NCI-H2029 treated with DMSO at 0.1 percent for 48 hours (cell line): ENCODE measurements at places on chromosomes 7 and 10.

DNA sequence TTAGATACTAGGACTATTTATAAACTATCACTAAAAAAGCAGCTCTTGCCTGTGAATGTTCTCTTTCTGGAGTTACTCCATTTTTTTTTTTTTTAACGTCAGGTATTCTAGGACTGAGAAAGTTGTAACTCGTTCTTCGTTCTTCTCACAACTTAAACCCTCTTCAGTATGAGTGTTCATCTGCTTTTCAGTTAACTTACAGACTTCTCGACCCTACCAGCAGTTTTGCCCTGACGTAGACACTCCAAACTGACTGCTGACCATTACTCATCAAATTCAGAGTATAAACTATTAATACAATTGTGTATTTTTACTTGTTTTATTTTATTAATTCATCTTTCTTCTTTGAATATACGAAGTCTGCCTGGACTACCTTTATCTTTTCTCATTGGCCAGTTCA is 353.1 kb downstream of the GPR37 start:
- no peak for DNase-seq

- DNase-seq = no peak
Measured at GRCh38 chr10:34821587-34822585, 6.8 kb upstream of the PARD3 start.

DNA sequence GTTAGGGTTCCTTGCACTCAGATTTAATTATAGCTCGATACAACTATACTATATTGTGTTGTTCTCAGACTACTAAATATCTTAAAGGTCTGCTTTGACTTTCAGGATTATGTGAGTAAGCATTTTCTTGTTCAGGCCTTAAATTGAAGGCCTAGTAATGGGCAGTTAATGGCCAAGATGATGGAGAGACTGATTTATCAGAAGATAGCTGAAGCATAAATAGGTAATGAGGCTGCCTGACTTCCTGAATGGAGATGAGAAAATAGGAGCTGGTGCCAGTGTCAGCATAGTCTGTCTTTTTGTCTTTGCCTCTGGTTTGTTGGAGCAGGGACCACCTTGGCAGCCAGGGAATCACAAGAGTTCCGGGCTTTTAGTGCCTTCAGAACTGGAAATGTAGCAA is 32.2 kb downstream of the ADAM22 start:
- DNase-seq = no peak

DNA sequence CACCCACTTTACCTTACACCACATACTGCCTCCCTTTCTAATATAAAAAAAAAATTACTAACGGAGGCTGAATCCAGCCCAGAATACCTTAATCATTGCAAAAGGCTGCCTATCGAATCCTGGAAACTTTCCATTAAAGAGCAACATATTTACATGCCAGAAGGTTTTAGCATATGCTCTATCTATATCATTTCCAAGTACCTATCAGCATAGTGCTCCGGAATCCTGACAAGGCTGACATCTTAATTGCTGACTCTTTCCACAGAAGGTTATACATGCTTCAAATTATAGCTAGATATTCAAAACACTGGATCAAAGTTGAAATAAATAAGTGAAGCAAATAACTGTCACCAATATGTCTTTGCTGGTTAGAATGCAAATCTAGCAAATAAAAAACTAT is 170.9 kb upstream of the CDK1 start:
- no peak for DNase-seq

DNA sequence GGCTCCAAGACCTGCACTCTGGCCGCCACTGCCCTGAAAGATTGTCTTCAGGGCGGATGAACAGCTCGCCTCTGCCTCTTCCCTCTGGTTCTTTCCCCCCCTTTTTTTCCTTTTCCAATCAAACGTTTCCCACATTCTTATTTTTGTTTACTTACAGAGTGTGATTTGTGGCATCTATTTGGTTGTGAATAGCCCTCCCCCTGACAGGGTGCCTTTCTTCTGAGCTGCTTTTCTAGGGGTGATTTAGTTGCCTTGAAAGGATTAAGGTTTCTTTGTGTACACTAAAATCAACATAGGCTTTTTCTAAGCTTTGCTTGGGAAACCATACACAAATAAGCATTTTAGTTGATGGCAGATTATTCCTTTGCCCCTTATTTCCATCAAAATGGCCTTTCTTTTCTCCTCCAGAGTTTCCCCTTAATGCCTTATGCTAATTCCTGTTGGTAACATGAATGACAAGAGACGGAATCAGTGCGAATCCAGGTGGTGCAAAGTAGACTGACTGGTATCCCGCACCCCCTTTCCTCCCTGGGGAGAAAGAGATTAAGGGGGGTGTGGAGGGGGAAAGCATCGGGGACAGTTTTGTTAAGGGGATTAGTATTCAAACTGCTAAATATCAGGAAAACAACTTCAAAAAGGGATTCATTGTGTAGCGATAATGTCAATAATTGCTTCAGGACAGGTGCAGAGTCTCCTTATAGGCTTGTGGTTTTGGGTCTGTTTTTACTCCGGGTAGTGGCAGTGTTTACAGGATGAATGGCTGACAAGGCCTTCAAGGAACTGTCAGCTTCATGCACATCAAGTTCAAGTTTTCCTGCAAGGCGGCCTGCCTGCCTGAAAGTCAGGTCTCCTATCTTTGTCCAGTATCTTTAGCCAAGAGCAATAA is 431.6 kb upstream of the GALNT17 start:
- no peak for DNase-seq

GRCh38 chr10:61834519-61834918 is 67.0 kb upstream of the ARID5B start:
- DNase-seq = no peak

- no peak for DNase-seq
Measured at GRCh38 chr10:61991166-61991565, 89.7 kb downstream of the ARID5B start.

DNA sequence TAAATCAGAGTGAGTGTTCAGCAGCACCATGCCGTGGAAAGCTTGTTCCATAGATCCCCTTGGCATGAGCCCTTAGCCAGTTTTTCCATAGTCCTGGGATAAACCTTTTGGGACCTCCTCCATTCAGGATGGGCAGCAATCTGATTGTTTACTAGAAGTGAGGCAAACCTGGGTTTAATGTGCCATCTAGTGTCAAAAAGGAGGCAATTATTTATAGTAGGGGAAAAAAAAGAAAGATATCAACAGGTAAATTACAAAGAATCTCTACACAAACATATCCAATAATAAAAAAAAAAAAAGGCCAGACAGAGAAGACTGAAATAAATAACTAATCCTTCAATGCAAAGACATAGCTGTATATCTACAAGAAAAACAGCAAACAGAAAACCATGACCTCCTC is 229.0 kb upstream of the STK17A start:
- no peak for DNase-seq

- no peak for DNase-seq
Measured at GRCh38 chr10:124321433-124322089, 97.2 kb downstream of the OAT start.

- DNase-seq = no peak
Measured at GRCh38 chr7:102146122-102146521, 140.5 kb upstream of the SH2B2 start.
